Left kidney (tissue), 8 donors: ENCODE measurements at places on chromosomes 12 and 14. TPM values are rescaled to one million over a fixed set of nuclear protein-coding genes. Genes with fewer than 3 reads are reported as not detected.

DNA sequence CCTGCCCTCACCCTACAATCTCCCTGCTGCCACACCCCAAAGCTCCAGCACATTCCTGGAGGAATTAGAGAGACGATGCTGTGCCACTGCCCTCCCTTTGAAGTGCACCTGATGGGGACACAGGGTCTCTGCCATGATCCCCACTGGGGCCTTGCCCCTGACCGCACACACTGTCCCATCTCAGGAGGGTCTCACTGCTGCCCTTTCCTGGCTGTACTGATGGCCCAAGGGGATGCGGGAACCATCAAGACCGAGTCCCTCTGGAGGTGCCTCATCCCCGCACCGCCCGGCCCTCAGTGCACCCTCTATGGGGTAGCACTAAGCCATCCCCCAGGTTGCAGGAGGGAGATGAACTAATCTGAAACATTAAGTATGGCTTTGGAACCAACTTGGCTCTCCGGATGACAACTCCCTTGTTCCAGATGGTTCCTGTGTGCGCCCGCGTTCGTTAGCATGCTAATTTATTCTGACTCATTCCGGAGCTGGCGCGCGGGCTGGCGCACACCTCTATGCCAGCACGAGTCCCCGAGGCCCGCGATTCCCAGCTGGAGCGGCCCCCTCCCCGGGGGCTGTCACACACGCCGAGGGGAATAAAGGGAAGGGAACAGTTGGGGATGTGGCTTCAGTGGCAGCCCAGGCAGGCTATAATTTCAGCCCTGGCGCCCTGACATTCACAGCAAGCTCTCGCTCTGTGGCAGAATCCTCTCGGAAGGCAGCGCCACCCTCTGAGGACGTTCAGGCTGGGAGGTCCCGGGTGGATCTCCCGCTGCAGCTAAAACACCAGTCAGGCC lies 34.2 kb upstream of the C14orf180 start:
- DNase-seq = no peak

DNA sequence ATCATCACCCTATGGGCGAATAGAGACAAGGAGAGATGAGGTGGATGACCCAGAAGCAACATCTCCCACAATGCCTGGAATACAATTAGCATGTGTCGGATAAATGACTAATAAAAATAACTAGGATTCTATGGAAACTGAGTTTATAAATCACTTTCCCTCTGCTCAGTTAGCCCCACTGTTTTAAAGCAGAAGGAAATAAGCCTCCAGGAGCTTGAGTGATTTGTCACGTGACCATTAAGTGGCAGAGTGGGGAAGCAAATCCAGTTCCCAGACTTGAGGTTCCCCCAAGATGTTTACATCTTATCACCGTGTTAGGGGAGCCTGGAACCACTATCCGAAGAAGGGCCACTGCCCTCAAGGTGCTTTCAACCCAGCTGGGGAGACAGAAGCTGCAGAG lies 136.5 kb upstream of the CCND2 start:
- DNase-seq = no peak

DNA sequence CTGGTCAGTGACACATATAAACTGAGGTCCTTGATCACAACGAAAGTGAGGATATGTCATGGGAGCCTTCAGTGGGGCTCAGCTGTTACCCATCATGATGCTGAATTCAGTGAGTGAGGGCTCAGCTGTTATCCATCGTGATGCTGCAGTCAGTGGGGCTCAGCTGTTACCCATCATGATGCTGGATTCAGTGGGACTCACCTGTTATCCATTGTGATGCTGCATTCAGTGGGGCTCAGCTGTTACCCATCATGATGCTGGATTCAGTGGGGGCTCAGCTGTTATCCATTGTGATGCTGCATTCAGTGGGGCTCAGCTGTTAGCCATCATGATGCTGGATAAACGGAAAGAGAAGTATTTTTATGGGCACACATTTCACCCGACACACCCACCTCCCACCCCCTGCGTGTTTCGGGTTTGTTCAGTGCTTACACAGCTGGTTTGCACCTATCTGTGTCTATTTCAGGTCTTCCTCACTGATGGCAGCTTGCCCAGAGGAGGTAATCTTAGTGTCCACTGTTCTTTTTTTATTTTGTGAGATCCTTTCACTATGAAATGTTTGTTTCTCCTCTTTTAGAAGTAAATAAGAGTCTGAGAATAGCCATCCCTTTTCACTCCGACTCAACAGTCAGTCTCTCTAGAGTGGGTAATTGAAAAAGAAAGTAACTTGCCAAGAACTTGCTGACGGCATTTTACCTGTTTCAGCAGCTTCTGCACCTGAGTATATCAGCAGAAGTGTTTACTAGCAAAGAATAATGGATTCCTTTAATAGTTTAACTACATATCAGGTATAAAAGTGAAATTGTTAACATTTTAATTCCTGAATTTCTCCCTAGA lies 183.0 kb downstream of the ERC1 start:
- DNase-seq = no peak

DNA sequence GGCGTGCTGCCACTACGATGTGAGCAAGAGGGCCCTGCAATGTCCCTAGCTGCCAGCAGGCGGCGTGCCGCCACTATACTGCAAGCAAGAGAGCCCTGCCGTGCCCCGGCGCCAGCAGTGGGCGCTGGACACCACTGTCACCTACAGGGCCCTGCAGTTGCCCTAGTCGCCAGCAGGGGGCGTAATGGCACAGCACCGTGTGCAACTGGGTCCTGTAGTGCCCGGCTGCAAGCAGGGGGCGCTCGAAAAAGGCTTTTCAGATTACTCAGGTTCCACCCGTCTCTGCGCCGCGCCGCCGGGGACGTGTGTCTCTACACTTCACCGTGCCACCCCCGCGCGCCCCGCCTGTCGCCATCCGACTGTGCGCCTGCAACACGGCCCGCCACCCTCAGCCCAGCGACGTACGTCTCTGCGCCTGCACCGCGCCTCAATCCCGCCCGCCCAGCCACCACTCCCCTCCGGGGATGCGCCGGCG lies 1356.9 kb downstream of the TMEM121 start:
- DNase-seq = no peak

- DNase-seq = no peak
Measured at GRCh38 chr12:103470664-103471063, 25.1 kb downstream of the C12orf42 start.

GRCh38 chr12:40820794-40821484 lies 128.7 kb downstream of the CNTN1 start:
- no peak for DNase-seq

DNA sequence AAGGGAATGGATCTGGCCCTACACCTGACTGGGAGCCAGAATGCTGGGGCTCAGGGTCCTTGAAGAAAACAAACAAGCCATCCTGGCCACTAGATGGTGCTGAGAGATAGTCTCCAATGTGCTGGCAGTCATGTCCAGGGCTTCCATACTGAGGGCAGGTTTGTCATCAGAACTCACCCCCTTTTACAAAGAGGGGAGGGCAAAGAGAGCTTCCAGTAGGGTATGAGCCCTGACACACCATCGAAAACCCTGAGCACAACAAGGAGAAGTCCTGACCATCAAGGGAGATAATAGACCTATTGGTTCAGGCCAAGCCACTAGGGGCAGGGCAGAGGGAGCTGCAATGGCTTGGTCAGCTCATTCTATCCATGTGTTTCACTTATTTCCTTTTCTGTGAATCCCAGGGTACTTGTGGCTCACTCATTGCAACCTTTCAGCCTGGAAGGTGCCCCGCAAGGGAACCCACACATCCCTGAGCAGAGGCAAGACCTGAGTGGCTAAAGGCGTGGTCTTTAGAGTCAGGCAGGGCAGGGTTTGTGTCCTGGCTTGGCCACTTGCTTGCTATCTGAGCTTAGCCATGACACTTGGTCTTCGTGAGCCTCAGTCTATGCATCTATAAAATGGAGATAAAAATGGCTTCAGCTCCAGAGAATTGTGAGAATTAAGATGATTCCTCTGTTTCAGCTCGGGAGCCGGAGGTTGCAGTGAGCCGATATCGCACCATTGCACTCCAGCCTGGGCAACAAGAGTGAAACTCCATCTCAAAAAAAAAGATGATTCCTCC lies 6.2 kb upstream of the PLEKHH1 start:
- peak; percentile 52 for DNase-seq

GRCh38 chr12:81800298-81801148 lies 41.4 kb upstream of the PPFIA2 start:
- no peak for DNase-seq

DNA sequence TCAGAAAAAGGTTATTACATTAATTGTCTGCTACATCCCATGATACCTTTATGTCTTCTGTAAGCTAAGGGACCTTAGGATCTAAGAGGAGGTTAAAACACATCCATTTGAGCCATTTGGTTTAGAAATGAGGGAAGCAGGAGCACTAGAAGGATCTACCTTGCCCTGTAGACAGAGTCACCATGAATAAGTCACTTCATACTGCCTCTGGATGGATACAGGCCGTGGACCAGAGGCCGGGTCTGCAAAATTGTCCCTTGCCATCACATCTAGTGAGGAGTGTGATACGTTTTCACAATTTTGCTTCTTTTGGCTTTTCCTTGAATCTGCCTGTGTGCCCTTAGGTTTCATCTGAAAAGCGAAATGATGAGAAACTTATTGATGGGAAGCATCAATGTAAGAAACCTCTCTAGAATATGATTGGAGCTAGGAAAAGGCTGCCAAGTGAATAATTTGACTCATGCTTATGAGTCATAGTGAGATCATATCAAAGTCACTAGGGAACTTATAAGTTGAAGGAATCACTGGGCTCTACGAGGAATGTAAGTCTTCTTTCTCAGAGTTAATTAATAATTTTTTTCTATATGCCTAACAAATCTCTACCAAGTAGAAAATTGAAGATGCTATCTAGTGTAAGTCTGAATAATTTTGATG lies 10.8 kb downstream of the GLRX5 start:
- no peak for DNase-seq

Gene L3HYPDH
- 67.4 TPM for polyA plus RNA-seq

Gene CCDC197
- not detected for polyA plus RNA-seq

Gene KRT78
- polyA plus RNA-seq = not detected

Gene CEBPE
- 0.08 TPM for polyA plus RNA-seq
